ENCODE measurements at places on chromosomes 13 and 19.

- H3K27me3 ChIP-seq, result no peaks in the 10 kb centered on the region
- no peaks in the 10 kb centered on the region for H3K4me1 ChIP-seq
- H3K27ac ChIP-seq, result no peak overlapping the region
Measured at GRCh38 chr13:50236898-50237318, 221.7 kb downstream of the KCNRG start.

GRCh38 chr19:389255-389934 is 19.6 kb downstream of the C2CD4C start:
- no peak overlapping the region for H3K27ac ChIP-seq
- no peaks in the 10 kb centered on the region for H3K36me3 ChIP-seq
- DNase-seq, result no peak
- H3K27me3 ChIP-seq, result no peaks in the 10 kb centered on the region
- no peak overlapping the region for H3K4me3 ChIP-seq

DNA sequence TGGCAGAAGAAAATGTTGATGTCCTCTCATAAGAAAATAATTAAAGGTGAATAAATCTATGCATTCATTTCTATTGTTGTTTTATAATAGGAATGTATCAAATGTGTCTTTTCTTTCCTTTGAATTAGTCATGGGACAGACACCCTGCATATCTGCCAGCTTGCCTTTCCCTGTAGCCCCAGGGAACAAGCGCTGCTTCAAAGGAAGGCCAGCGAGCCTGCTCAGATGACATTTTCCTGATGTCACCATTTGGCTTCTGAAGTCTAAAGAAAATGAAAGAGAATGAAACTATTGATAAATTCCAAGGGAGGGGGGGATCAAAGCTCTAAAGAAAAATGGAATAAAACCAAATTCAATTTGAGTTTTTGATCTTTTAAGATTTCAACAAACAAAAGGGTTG is 574.8 kb downstream of the IRS2 start:
- no peak overlapping the region for H3K27ac ChIP-seq
- no peaks in the 10 kb centered on the region for H3K27me3 ChIP-seq
- H3K36me3 ChIP-seq, result no peaks in the 10 kb centered on the region
- H3K4me1 ChIP-seq, result no peaks in the 10 kb centered on the region
- no peak overlapping the region for H3K4me3 ChIP-seq
- no peak for DNase-seq

DNA sequence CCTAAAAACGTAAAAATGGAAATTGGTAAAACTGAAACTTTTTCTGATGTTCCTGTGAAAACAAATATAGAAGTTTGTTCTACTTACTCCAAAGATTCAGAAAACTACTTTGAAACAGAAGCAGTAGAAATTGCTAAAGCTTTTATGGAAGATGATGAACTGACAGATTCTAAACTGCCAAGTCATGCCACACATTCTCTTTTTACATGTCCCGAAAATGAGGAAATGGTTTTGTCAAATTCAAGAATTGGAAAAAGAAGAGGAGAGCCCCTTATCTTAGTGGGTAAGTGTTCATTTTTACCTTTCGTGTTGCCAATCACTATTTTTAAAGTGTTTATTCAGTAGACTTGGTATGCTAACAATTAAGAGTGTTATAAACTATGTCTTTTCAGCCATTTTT is 25.6 kb downstream of the BRCA2 start:
- no peaks in the 10 kb centered on the region for H3K36me3 ChIP-seq
- DNase-seq, result no peak
- H3K4me3 ChIP-seq, result no peak overlapping the region
- no peak overlapping the region for H3K27ac ChIP-seq
- no peaks in the 10 kb centered on the region for H3K4me1 ChIP-seq
- no peaks in the 10 kb centered on the region for H3K27me3 ChIP-seq

- H3K4me3 ChIP-seq, result no peak overlapping the region
- DNase-seq, result no peak
- H3K36me3 ChIP-seq, result no peaks in the 10 kb centered on the region
- no peak overlapping the region for H3K27ac ChIP-seq
- H3K4me1 ChIP-seq, result no peaks in the 10 kb centered on the region
Measured at GRCh38 chr13:98722958-98723357, 29.5 kb downstream of the SLC15A1 start.

DNA sequence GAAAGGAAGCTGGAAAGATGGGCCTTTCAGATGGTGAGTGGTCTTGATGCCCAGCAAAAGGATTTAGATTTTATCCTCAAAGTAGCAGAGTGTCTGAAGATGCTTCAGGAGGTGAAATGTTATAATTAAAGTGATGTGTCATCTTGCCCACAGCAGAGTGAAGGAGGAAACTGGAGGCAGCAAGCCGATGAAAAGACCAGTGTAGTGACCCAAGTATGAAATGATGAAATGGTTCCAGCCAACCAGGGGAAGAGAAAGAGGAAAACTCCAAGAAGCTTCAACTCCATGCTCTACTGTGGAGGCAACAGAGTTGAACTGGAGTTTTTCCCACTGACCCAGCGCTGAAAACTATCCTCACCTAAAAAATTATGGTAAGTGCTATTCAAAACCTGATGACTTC is 66.7 kb downstream of the FOXO1 start:
- H3K27me3 ChIP-seq, result no peaks in the 10 kb centered on the region
- DNase-seq, result no peak
- peak overlapping the region; percentile 78 for H3K27ac ChIP-seq
- no peak overlapping the region for H3K4me3 ChIP-seq
- H3K36me3 ChIP-seq, result no peaks in the 10 kb centered on the region
- H3K4me1 ChIP-seq, result peaks cover 13% of the 10 kb centered on the region

DNA sequence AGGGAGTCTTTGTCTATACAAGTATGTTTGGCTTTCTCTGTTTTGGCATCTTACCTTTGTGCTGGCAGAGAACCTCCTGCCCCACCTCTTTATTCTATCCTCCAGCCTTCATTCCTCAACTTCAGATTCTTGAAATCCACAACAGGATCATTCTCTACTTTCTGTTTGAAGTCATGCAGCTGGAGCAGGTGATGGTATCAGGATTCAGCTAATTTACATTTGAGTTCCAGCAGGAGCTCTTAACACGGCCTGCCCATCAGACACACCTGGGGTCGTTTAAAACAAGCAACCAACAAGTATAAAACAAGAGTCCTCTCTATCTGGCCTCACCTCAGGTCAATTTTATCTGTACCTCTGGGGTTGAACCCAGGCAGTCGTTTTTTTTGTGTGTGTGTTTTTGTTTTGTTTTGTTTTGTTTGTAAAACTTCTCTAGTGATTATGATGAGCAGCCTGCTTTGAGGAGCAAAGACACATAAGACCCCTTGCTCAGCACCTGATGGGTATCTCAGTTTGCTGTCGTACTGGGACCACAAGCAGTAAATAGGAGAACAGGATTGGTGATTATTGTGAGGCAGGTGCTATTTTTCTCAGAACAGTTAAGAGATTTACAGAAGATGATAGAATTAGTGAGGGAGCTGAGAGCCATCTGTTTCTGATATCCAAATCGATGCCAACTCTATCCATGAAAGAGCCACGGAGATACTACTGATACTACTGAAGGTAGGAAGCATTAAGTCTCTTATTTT is 78.4 kb downstream of the GPC6 start:
- no peak overlapping the region for H3K27ac ChIP-seq
- DNase-seq, result no peak
- H3K4me3 ChIP-seq, result no peak overlapping the region
- H3K36me3 ChIP-seq, result no peaks in the 10 kb centered on the region

DNA sequence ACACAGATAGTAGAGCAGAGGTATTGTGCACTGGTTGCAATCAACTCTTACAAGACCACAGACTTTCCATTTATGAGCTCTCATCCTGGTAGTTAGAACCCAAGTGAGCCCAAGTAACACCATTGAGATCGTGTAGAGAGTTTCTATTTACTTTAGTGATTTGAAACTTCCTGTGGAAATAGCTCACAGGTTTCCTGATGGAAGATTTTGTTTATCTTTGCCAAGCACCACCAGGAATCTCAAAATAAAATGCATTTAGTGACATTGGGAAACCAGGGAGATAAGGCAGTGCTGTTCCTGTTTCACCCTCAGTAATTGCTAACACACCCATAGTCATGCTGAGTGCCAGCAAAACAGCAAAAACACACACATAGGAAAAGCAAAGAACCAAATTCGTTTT is 102.5 kb downstream of the FLT1 start:
- H3K4me3 ChIP-seq, result no peak overlapping the region
- peak overlapping the region; percentile 29 for H3K27ac ChIP-seq
- no peaks in the 10 kb centered on the region for H3K4me1 ChIP-seq
- no peak for DNase-seq
- H3K36me3 ChIP-seq, result no peaks in the 10 kb centered on the region
- no peaks in the 10 kb centered on the region for H3K27me3 ChIP-seq

GRCh38 chr19:2816641-2817040 is 3.0 kb upstream of the ZNF554 start:
- H3K36me3 ChIP-seq, result no peaks in the 10 kb centered on the region
- no peak overlapping the region for H3K27ac ChIP-seq
- H3K4me1 ChIP-seq, result no peaks in the 10 kb centered on the region
- no peak for DNase-seq

DNA sequence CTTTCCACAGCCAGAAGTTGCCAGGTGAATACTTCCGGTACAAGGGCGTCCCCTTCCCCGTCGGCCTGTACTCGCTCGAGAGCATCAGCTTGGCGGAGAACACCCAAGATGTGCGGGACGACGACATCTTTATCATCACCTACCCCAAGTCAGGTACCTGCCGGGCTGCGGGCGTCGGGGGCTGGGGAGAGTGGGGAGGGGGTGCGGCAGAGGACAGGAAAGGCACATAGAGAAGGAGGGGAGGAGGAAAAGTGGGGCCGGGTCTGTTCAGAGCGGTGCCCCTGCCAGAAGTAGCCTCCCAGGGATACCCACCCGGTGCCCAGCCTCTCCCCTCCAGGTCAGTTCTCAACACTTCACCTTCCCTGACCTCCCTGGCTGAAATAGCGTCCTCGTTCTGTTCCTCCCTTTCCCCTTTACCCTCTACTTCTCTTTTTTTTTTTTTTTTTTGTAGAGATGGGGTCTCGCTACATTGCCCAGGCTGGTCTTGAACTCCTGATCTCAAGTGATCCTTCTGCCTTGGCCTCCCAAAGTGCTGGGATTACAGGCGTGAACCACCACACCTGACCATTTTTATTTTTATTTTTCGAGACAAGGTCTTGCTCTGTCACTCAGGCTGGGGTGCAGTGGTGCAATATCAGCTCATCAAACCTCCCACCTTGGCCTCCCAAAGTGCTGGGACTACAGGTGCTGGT is 24.1 kb downstream of the SULT2B1 start:
- no peaks in the 10 kb centered on the region for H3K27me3 ChIP-seq
- no peaks in the 10 kb centered on the region for H3K4me1 ChIP-seq
- H3K4me3 ChIP-seq, result no peak overlapping the region
- no peaks in the 10 kb centered on the region for H3K36me3 ChIP-seq
- no peak overlapping the region for H3K27ac ChIP-seq

DNA sequence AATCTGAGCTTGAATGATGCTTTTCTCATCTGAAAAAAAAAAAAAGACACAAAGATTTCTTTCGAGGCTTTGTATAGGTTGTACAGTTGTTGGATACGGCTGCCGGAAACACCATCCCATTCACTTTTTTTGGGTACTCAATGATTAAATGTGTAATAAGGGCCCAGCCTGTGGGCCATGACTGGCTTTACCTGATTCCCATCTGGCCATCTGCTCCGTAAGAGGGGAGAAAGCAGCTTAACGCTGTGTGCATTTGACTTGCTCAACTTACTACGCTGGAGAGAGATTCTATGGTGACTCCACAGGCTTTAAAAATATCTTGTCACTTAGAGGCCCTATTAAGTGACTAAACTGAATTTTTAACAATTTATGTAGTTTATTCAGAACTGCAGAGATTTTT is 731 bp downstream of the ZNF558 start:
- H3K4me3 ChIP-seq, result peak overlapping the region; percentile 56
- H3K36me3 ChIP-seq, result no peaks in the 10 kb centered on the region
- H3K27me3 ChIP-seq, result no peaks in the 10 kb centered on the region
- H3K27ac ChIP-seq, result peak overlapping the region; percentile 92

DNA sequence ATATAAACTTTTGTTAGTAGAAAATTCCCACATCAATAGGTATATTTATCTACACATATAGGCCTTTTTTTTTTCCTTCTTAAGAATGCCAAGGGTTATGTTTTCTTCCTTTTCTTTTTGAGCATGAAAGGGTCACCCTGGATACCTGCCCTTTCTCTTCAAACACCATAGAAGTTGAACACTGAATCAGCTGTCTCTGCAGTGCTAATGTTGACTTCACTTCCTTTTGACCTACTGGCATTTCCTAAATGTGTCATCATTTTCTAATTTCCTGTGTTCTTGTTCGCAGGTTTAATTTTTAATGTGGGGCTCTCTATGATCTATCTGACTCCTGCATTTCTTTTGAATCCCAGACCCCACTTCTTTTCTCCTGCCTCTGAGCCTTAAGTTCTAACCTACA is 532.0 kb downstream of the GPC6 start:
- H3K4me3 ChIP-seq, result no peak overlapping the region
- no peak for DNase-seq
- no peaks in the 10 kb centered on the region for H3K27me3 ChIP-seq
- no peaks in the 10 kb centered on the region for H3K4me1 ChIP-seq
- no peak overlapping the region for H3K27ac ChIP-seq

- H3K27me3 ChIP-seq, result no peaks in the 10 kb centered on the region
- no peak overlapping the region for H3K4me3 ChIP-seq
- no peak overlapping the region for H3K27ac ChIP-seq
- DNase-seq, result no peak
Measured at GRCh38 chr19:54955376-54955775, 8.0 kb upstream of the NLRP7 start.

DNA sequence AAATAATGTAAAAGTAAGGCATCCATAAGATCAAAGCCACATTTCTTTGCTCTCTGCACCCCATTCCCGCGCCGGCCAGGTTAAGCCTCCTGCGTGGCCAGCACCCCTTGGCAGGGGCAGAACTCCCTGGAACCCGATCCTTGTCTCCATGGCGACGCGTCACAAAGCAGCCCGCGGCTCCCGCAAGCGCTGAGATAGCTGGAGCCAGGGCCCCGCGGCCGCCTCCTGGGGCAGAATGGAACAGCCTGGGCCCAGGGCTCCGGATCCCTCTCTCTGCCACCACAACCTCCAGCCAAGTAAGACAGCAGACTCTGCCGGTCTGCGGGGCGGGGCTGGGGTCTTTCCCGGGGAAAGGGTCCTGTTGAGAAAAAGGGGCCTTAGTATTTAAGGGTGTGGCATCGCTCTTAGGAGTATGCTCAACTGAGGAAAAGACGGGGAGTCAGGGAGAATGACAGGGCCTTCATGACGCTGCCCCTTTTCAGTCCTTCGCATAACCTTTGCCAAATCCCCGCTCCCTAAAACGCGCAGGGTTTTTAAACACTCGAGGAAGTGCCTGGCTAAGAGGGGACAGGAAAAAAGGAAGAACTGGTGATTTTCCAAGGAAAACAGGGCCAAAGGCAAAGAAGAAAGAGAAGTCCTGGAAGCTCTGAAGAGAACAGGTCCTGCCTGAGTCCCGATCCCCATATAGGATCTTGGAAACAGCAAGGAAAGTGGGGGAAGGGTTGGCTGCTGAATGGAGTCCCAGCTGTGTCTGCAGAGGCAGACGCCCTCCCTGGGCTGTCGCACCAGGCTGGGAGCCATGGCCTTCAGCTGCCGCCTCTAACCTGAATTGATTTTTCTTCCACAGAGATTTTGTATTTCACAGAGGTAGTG is at the start of gene TEX26:
Gene TEX26 (plus strand): TSS at position 176 of the 873 bp plus-strand sequence. CDS start 60 bp downstream, at position 236.
- H3K27ac ChIP-seq, result no peak within 1 kb of the TSS
- no peak for DNase-seq
- H3K36me3 ChIP-seq, result no peaks in the 10 kb centered on the region
- H3K4me1 ChIP-seq, result no peaks in the 10 kb centered on the region
- no peaks in the 10 kb centered on the region for H3K27me3 ChIP-seq

GRCh38 chr13:46655377-46656180 is 102.6 kb downstream of the LRCH1 start:
- no peak for DNase-seq
- no peaks in the 10 kb centered on the region for H3K27me3 ChIP-seq
- no peak overlapping the region for H3K4me3 ChIP-seq
- peak overlapping the region; percentile 89 for H3K27ac ChIP-seq
- H3K36me3 ChIP-seq, result no peaks in the 10 kb centered on the region
